ENCODE measurements at places on chromosomes 2 and 18. TPM values are rescaled to one million over a fixed set of nuclear protein-coding genes. Genes with fewer than 3 reads are reported as not detected.

DNA sequence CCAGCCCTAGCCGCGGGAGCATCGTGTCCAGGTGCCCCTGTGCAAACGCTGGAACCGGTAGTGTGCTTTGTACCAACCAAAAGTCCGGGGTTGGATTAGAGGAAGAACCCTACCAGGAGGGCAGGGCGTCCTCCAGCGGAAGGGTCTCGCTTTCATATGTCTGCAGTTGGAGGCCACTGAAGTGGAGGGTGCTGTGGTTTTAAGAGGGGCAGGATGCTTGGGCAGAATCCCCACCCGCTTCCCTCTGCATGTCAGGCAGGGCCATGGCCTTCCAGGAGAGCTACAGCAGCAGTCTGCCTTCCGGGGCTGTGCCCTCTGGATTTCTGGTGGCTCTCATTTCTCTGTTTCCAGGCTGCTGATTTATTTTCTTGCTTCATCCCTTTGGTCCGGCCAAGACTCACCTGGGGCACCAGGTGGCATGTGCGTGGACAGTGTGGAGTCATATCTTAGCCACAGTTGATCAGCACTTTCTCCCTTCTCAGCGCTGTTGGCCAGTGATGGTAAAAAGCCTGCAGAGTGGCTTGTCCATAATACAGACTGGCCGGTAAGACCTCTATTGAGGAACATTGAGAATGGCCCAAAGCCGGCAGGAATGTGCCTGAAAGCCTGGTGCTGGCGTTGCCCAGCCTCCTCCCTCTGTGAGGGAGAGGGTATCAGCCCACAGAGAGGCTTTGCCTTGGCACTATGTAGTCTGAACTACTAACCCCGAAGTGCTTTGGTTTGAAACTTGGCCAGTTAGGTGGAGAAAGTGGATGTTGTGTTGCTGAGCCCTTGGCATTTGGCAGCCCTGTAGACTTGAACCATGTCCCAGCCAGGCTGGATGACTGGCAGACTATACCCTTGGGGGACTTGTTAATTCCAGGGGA is 1.8 kb downstream of the AGAP1 start:
- no peak for DNase-seq

DNA sequence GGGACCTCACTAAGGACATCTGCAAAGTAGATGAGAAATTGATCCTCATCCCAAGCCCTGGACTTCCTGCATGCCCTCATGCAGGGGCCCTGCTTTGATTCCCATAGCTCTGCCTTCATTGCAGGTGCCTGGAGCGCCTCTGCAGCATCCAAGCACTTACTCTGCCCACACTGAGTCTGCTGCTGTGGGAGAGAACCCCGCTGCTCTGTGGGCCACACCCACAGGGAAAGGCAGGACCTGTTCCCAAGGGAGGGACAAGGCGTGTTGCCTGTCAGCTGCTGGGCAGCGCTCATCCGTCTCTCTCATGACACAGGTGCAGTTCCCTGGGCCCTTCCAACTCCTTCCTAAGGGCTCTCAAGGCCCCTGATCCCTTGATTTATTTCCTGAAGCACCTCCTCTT is 266.8 kb upstream of the SMIM21 start:
- no peak for DNase-seq

GRCh38 chr18:57210107-57210715 is 63.3 kb downstream of the BOD1L2 start:
- peak; percentile 80 for DNase-seq

DNA sequence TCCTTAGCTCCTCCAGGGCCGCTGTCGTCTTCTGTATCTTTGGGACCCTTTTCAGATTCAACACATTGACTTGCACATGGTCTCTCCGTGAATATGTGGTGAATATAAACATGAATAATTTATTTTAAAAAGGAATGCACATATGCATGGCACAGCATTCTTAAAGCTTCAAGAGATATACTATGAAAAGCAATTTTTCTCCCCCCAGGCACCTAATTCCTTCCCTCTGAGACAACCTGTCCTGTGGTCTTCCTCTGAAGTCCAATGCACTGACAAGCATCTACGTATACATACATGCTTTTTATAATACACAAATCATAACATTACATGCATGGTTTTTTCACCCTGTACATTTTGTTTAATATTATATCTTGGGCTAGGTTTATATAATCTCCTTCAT is 285.1 kb downstream of the MYT1L start:
- DNase-seq: no peak

DNA sequence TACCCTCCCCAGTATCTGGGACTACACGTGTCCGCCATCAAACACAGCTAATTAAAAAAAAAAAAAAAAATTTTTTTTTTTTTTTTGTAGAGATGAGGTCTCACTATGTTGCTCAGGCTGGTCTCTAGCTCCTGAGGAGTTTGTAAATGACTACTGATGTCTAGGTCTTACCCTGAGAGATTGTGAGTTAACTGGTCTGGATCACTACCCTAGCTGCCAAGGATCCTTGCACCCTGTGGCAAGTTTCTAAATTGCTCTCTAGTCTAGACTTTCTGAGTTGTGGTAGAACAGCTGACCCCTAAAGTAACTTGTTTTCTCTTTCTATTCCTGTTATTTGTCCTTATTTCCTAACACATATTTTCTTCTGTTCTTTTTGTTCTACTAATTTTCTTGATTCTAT is 44.5 kb downstream of the ABHD3 start:
- no peak for DNase-seq

Gene NTSR2
- total RNA-seq: not detected

Gene HNMT
- total RNA-seq: 40.7 TPM

Gene PTPRN
- 3.2 TPM for total RNA-seq

GRCh38 chr18:75109819-75110218 is 99.1 kb downstream of the PTGR3 start:
- DNase-seq: no peak

DNA sequence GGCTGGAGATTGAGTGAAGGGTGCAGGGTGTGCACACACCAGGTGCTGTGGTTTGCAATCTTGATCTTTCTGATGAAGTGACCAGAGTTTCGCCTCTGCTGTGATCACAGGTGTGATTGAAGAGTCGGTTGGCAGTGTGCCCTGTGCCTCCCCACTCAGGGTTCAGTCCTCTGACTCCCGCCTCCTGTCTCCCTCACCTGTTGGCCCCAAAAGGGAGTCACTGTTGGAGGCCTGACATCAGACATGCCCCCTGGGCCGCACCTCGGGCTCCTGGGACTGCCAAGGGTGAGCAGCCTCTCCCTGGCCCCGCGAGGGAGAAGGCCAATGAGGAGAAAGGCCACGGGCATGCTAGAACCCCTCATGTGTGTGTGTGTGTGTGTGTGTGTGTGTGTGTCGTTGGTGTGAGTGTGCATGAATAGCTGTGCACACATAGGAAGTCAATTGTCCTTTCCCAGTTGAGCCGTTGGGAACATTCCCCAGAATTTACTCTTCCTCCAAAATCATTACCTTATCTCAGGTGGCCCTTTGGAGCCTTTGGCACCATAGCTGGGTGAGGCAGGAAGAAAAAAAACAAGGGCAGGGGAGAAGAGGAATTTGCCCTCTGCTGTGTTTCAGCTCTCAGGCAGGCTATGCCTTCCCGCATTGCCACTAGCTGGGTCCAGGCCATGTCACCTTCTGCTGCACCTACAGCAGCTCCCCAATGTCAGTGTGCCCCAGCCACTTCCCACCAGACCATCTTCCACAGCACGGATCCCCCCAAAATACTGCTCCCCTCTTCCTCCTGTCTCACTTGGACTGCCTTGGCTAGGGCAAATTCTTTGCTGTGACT is 78.1 kb upstream of the LAPTM4A start:
- no peak for DNase-seq

Gene TEKT4
- total RNA-seq: not detected

Gene EML6
- 2.1 TPM for total RNA-seq

GRCh38 chr2:239735131-239735828 is 289.9 kb downstream of the NDUFA10 start:
- DNase-seq: no peak

DNA sequence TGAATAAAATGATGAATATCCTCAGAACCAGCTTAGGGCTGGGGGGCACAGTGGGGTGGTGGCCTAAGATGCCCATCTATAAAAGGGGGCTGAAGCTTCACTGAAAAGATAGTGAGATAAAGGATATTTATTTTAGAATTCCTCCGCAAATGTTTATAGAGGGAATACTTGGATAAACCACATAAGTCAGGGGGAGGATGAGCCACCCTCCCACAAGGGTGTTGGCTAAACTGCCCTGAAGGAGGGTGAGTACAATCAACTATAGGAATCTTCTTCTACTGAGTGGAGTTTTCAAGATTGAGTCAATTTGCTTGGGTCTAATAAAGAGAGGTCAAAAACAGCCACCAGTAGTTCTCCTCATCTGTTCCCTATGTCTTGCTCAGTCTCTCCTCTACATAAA is 114.5 kb upstream of the TANK start:
- peak; percentile 68 for DNase-seq

- DNase-seq: no peak
These were observed 152.8 kb upstream of the VRK2 start for GRCh38 chr2:57893786-57894185.

Gene CXCR1
- total RNA-seq: not detected

Gene CNTNAP5
- not detected for total RNA-seq

Gene SULT1C2
- total RNA-seq: not detected

- DNase-seq: no peak
These were observed 59.6 kb downstream of the FASTKD2 start for GRCh38 chr2:206824993-206825392.

DNA sequence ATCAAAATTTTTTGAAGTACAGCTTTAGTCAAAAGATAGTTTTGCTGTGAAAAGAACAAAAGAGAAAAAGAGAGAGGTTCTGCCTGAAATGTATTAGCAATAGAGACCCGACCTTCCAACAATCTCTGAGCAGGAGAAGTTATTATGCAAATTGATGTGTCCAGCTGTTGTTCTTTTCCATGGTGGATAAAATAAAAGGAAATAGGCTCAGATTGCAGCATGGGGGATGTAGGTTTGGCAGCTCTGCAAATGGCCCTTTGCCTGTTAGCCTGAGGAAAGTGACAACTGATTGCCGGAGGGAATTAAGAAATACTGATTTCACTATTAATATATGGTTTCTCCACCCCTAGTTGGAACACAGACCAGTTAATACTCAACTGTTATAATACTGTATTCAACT is 1283.2 kb upstream of the NXPH2 start:
- DNase-seq: no peak

DNA sequence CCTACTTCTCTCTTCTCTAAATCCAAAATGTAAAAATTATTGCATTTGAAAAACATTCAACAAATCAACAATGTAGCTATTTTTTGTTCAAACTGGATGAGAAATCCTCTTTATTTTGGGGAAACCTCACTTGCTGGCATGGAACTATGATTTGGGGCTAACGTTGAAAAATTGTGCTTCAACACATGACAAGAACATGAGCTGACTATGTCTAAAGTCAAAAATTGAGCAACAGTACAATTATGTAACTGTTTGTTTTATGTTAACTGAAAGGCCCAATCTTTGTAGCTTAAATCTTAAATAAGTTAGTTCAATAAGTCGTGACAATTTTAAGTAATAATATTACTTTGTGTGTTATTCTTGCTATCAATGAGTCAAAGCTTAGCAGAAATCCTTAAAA is 67.3 kb downstream of the TMEFF2 start:
- no peak for DNase-seq

- no peak for DNase-seq
These were observed 414.3 kb upstream of the RGPD4 start for GRCh38 chr2:107412209-107412904.

Gene CSRNP3
- total RNA-seq: not detected

- no peak for DNase-seq
These were observed 7.5 kb upstream of the BCL11A start for GRCh38 chr2:60560734-60561644.

- DNase-seq: no peak
These were observed 136.2 kb upstream of the CDCA7 start for GRCh38 chr2:173218326-173219056.

Gene CCL20
- 2.2 TPM for total RNA-seq

DNA sequence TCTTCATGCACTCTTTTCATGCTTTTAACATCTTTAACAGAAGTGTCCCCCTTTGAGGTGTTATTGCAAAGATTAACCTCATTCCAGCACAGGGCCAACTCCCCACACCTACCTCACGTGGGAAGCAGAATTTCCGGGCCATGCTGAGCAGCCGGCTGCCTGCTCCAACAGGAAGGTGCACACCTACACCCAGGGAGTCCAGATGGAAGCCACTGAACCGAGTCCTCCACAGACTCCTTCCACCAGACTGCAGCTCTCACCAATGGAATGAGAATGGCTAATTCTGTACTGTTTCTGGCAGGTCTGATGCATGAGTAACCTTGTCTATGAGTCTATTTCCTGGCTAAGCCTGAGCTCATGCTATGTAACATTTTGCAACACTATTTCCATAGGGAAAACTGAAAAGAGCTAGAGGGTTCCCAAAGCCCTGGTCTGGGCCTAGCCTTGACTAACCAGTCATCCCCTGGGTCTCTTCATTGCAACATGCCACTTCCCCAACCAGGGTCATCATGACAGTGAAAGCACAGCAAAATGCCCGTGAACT is 11.0 kb downstream of the ERFE start:
- DNase-seq: peak; percentile 71

Gene FAM228A
- total RNA-seq: 0.29 TPM

DNA sequence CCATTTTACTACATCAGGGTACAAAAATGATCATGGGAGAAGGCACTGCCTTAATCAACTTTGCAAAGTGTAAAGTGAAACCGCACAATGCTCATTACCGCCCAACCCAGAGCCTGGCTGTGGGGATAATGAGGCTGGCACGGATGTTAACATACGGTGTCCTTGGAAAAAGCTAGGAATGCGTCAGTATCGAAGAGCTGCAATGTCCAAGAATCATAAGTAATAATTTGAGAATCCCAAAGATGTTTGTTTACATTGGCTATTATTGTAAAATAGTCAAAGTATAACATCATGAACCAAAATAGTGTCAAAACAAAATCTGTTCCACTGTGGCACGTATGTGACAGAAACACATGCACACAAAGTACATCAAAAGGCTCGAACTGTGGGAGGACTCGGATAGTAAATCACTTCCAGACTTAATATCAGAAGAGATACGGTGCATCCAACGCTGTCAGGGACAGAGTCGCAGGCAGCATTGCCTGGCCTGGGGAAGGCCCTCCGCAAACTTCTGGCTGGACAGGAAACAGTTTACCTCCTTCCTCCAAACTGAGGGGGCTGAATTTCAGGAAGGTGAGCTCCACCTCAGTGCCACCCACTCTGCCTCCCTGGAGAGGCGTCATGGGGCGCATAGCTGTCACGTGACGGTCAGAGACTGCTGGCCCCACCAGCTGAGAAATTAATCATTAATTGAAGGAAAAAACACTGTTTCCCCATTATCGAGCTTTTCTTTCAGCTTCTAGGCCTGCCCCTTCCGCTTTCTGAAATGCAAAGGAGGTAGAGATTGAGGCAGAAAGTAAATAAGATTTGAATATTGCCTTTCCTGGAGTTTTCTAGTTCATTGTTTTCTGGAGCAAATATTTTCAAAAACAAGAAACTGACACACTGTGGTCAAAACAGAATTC is 1.8 kb upstream of the ID2 start:
- no peak for DNase-seq

GRCh38 chr2:102114851-102115497 is 27.6 kb upstream of the IL1R1 start:
- peak; percentile 83 for DNase-seq

GRCh38 chr2:133485868-133486267 is 82.4 kb downstream of the NCKAP5 start:
- DNase-seq: no peak

- no peak for DNase-seq
These were observed 47.2 kb downstream of the USP34 start for GRCh38 chr2:61423714-61424113.

GRCh38 chr18:2932247-2933181 is 80.4 kb downstream of the LPIN2 start:
- DNase-seq: peak; percentile 52

Gene VWA3B
- total RNA-seq: not detected

All from RPMI7951 (cell line).